ENCODE measurements at places on chromosomes 16 and 17.

- no peak for DNase-seq
Measured at GRCh38 chr17:40315206-40315605, 6.2 kb downstream of the RARA start.

- DNase-seq, result no peak
Measured at GRCh38 chr17:10144456-10144855, 54.0 kb downstream of the GAS7 start.

DNA sequence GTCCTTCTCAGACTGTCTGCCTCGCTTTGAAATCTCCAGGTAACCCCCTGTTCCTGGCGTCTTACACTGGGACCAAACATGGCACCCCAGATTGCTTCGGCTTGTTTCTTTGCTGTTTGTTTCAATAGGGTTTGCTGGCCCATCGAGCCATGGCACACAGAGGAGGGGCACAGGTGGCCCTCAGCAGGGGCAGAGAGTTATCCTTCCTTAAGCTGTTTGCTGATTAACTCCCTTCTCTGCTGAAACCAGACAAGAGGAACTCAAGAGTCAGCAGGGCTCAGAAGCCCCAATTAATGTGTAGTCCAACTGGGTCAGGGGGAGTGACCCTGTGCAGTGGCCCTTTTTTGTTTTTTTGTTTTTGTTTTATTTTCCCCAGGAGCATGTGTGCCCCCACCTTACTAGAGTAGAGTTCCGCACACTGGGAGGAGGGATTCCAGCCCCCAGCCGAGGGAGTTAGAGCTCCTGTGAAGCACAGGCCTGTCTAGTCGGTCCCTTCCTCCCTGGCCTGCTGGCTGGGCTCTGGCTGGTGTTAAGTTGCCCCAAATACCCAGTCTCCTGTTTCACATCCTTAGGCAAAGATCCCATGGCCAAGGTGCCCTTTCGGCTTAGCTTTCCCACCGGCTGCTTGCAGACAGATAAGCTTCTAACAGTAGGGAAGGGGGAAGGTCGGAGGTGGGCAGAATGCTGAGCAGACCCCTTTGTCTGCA is 39.3 kb downstream of the YPEL2 start:
- no peak for DNase-seq

GRCh38 chr16:81066681-81067080 is 10.4 kb downstream of the C16orf46 start:
- DNase-seq, result no peak

DNA sequence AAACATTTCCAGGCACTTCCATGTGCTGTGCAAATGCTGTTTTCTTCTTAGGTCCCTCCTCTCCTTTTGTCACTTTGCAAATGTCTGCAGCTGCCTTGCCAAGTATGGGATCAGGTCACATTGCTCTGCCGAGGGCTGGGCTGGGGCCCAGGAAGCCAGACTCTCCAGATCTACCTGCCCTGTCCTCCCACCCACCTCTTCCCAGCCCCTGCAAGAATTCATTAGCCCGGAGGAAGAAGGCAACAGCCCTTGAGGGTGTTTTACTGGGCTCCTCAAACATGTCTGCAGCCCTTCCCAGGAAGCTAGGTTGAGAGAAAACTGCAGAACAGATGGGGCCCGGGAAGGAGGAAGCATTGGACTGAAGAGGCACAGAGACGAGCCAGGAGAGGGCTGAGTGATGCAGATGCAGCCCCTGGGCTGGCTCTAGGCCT is 47.1 kb downstream of the WSB1 start:
- no peak for DNase-seq

DNA sequence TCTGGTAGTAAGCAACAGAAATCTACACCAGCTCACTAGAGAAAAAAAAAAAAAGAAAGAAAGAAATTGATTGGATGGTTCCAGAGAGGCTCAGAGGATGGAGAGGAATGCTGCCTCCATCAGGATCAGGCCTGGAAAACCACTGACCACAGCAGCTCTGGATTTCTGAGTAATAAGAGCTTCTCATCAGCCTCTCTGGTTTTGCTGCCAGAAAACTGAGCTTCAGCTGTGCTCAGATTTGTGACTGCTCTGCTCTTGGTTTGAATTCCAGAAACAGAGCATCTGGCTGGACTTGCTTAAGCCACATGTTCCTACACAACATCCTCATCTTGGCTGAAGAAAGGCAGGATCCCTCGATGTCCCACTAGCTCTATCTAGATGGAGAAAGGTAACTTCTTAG is 25.9 kb downstream of the IRX6 start:
- no peak for DNase-seq
